ENCODE measurements at places on chromosomes 16 and 17.

DNA sequence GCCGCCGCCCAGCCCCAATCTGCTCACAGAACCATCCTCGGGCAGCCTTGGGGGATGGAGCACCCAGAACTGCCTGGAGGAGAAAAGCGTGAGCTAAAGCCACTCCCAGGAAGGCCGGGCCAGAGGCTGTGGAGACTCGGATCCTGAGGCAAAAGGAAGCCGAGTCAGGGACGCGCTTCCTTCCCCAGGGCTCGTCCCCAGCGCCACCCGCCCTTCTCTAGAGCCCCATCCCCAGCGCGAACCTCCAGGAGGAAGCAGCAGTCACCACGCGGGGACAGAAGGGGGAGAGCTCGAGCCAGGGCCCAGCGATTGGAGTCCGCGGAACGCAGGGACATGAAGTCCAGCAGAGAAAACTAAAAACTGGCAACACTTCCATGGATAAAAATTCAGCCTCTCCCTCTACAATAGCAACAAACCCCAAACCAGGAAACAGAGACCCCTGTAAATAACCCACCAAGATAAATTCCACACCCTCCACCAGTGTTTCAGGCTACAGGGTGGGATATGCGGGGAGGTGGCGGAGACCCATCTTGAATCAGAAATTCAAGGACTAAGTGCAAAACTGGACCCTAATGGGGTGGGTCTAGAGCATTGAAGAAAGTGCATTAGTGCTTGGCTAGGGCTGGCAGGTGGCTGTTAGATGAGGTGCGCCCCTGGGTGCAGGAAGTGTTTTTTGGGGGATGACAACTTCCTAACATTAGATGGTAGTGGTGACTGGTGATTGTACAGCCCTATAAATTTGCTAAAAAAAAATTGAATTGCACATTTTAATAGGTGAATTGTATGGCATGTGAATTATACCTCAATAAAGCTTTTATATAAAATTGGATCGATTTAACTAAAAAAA, 116.1 kb upstream of the METRNL start:
- DNase-seq, result no peak

DNA sequence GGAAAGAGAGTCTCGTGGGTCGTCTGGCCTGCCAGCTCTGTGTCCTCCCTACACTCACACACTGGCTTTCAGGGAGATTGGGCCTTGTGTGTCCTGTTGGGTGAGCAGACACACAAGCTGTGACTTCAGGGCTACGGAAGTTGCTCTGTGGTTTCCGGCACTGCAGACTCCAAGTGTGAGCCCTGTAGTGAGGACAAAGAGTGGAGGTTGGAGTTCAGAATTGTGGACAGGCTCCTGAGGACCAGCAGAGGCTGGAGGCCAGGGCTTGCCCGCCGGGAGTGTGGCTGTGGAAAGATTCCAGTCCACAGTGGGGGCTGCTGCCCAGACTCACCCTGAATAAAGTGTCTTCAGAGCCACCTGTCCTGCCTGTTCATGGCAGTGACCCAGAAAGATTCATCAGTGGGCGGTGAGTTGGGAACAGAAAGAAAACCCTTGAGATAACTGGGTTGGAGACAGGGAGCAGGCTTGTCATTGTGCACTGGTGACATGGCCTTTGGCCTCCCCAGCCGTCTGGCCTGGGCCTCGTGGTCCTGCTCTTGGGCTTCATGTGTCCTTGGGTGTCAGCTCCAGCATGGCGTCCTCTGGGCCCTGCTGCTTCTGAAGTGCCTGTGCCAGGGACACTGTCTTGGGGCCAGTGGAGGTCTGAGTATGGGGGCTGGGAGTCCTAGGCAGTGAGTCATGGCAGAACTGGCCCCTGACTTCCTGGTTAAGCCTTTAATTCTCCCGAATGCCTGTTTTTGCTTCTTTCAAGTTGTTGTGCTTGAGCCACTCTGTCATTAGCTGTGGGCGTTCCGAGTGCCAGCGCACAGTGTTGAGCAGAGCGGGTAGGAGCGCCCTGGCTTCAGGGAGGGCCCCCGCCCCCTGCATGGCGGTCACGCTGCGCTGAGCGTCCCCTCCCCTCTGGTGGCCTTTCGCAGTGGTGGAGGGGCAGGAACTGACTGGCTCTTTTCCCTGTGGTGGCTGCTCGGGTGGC, 19.9 kb upstream of the ZNF750 start:
- DNase-seq, result peak; percentile 35

- no peak for DNase-seq
Observed at GRCh38 chr17:64779376-64780095, 117.4 kb upstream of the SMURF2 start.

DNA sequence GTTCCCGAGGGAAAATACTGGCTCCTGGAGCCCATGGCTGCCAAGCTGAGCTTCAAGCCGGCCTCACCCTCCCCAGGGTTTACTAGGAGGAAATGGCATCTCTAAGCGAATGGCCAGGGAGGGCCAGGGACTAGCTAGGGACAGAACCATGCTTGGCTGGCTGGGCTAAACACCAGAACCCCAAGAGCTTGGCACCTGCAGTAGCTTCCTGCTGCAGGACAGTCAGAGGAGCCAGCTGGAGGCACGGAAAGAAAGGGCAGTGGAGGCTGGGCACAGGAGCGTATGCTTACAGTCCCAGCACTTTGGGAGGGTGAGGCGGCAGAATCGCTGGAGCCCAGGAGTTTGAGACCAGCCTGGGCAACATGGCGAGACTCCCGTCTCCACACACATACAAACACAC, 33.7 kb downstream of the PEMT start:
- no peak for DNase-seq

DNA sequence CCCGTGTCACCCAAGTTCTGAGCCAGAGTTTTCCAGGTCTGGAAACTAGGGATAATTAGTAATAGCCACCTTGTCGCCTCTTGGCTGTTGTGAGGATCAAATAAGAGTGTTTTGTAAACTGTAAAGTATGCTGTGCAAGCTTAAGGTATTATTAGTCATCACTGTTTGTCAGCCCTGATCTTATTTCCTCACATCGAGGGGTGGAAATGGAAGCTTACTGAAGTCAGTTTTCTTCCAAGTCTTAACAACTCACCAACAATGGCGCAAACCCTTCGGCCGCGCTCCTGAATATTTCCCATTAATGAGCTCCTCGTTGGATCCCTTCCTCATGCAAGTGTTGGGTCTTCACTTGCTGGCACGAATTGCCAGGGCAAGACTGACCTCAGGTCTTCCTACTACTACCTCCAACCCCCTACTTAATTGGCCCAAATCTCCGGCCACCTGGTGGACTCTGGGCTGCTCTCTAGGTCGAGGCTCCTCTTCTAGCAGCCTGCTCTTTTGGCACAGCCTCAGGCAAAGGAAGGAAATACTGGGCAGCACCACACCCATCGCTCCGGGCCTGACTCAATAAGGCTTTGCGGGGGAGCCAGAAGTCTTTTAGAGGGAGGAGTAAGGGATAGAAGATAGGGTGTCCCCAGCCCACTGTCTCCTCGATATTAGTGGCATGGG, 885 bp upstream of the SLC35B1 start:
- DNase-seq, result no peak
